ENCODE measurements at places on chromosomes 2 and 18.

DNA sequence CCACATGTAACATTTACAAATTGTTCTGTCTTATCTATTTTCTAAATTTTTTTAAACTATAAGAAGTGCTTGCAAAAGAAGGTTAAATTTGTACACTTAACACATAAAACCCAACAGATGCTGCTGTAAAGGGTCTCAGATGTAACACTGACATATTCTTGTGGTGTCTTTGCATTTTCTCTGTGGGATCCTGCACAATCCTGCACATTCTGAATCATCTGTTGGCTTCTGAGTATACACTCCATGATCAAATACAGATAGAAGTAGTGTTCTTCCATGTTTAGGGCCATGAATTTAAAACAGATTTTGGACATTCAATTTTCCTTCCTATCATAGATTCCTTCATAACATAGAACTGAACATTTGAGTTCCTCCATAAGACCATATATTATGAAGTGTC is 89.0 kb downstream of the SPRED2 start:
- DNase-seq, result no peak

- no peak for DNase-seq
These were observed 175.1 kb downstream of the NCK2 start for GRCh38 chr2:105919826-105920225.

- no peak for DNase-seq
These were observed 329.4 kb upstream of the LYPD1 start for GRCh38 chr2:132999421-132999820.

DNA sequence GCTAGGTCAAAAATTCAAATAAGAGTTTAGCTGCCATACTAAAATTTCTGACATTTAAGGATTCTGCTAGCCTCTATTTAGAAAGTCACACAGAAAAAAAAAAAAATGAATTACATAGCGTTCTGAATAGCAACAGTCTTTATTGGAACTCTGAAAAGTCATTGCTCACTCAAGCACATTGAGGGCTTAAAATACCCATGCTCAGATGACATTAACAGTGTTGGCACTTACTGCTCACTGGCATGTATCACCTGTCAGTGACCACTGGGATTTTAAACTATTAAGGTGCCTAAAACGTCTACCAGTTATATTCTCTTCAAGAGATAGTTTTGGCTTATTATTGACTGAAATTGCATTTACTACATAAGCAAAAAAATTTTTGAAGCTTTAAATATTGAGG is 468.0 kb upstream of the SPHKAP start:
- no peak for DNase-seq

DNA sequence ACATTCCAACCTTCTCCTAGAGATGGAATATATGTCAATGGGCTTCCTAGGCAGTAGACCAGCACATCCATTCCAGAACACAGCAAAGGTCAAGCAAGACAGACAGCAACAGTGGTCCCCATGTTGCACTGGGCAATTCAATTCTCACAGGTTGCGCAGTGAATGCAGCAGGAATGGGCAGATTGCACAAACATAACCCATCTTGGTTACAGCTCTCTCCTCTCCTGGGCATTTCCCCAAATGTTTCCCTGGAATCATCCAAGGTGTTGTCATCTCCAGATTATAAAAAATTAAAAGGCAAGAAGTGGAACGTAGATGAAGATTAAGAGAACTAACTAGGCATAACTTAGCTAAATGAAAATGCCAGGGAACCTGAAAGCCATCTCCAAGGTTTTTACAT is 265.8 kb upstream of the SLC14A2 start:
- DNase-seq, result no peak

DNA sequence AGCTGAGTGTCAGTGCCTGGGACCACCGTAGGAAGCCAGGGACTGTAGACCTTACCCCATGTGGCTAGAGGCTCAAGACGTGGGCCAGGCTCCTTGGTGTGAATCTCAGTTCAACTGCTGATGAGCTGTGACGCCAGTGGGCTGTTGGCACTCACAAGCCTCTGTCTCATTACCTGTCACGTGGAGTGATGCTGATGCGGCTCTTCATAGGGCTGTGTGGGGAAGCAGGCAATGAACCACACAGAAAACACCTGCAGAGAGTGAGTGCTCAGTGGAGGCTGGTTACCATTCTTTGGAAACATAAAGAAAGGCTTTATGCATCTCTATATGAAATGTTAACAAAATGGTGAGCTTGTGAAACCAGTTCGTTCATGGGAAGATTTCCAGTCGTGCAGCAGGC is 36.1 kb downstream of the CREG2 start:
- no peak for DNase-seq

GRCh38 chr2:12932192-12932591 is 215.5 kb downstream of the TRIB2 start:
- no peak for DNase-seq

- DNase-seq, result no peak
These were observed 51.0 kb upstream of the FAHD2A start for GRCh38 chr2:95351598-95351915.

- DNase-seq, result no peak
These were observed 149.0 kb upstream of the ZNF516 start for GRCh38 chr18:76643996-76644395.
